ENCODE measurements at places on chromosomes 7 and 10.

- DNase-seq = no peak
Measured at GRCh38 chr7:96174812-96175211, 147.1 kb downstream of the SLC25A13 start.

GRCh38 chr7:126792521-126792920 lies 460.2 kb downstream of the GRM8 start:
- no peak for DNase-seq

DNA sequence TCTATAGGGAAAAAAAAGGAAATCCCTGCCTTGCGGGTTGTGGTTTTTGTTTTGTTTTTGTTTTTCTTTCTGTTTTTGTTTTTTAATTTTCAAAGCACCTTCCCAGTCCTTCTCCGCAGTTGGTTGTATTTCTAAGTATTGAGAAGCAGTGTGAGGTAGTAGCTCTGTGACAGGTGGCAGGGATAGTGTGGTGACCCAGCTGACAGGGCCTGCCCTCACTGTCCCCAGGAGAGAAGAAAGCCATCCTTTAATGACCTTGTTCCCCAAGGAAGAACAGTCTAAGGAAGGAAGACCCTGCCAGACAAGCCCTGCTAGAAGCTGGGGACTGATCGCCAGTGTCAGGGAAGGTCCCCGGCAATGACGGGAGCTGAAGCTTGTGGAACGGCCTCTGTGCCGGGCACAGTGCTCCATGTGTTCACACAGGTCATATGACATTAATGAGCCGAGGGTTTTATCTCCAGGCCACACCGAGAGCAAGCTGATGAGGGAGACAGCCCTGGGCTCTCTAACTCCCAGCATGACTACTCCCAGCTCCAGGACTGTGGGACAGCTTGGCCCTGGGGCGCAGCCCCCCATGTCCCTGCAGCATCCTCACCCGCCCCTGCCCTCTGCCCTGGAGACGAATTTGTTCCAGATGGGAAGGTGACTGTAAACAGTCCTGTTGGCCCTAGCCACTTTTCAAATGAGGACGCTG lies 69.0 kb upstream of the LRRC18 start:
- no peak for DNase-seq

DNA sequence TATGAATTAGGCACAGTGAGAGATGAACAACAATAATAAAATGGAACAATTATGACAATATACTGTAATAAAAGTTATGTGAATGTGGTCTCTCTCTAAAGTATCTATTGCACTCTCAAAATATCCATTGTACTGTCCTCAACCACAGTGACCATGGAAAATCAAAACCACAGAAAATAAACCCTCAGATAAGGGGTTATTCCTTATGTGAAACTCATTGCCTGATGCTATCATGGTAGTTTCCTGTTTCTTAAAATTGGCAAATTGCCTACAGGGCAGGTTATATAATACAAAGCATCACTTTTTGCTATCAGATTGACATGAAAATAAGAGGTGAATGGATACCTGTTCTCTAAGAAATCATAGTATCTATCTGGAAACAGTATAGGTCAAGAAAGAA lies 3.8 kb downstream of the MCM10 start:
- DNase-seq = peak; percentile 36

DNA sequence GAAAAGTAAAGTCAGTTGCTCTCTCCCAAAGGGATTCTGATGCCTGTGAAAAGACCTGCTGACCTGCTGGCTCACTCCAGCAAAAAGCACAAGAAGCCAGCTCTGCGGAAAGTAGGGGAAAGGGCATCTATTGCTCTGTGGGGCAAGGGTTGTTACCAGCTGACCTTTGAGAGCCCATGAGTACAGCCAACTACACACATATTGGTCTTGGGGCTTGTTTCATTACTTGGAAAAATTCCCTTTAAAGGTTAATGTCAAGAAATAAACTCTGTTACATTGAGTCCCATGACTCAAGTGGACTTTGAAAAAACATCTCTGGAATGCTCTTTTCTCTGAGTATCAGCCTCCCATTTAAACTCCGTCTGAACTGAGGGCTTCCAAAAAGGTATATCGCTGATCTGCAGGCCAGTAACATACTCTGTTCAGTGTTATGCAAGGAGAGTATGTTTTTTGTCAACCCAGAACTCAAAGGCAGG lies 53.2 kb downstream of the PANK1 start:
- no peak for DNase-seq

DNA sequence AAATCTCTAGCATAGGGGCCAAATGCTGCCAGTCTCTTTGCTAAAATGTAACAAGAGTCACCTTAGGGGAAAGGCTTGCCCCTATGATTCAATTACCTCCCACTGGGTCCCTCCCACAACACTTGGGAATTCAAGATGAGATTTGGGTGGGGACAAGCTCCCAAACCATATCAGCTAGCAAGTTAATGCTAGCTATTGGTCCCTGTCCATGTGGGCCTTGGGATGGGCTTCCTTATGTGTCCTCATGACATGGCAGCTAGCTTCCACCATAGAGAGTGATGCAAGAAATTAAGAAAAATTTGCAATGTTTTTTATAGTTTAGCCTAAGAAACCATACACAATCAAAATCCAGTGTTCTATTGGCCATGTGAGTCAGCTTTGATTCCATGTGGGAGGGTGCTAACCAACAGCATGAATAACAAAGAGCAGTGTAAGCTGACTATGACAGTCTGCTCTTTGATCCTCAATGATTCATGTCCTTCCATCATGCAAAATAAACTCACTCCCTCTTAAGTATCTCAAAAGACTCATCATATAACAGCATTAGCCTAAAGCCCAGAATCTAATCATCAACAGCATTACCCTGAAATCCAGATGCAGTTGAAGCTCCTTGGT lies 21.7 kb upstream of the ZNF365 start:
- DNase-seq = no peak

DNA sequence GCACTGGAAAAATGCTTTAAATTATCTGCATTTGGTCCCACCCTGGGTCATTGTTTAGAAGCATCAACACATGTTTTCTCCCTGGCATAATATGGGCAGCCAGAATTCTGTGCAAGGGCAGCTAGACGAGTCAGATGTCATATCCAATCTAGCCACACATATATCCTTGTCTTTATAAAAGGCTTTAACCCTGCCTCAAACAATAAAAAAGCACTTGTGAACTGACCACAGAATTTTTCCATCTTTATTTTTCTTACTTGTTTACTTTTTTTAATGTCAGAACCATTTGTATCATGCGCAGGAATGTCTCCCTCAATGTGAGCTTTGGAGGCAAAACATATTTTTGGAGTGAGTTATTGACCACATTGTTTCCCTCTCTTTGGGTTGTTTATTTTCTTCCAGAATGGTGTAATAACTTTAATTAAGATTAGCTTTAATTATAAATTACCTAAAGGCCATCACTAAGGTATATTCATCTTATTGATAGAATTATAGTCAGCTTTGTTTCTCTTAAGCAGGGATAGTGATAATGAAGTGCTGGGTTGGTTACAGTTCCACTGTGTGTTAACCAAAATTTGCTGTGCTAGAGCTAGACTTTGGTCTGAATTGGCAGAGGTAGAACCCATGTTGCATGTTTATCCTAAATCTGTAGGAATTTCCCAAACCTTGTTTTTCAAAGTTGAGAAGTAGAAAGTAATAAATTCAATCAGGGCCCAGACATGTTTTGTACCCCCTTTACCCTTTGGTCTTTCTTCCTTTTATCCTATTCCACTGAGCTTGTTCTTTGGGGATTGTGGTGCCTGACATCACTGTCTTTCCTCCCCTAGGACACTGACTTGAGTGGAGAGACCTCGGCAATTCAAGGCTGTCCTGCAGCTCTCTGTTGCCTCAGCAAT lies 1078.4 kb downstream of the KCNMA1 start:
- DNase-seq = no peak

DNA sequence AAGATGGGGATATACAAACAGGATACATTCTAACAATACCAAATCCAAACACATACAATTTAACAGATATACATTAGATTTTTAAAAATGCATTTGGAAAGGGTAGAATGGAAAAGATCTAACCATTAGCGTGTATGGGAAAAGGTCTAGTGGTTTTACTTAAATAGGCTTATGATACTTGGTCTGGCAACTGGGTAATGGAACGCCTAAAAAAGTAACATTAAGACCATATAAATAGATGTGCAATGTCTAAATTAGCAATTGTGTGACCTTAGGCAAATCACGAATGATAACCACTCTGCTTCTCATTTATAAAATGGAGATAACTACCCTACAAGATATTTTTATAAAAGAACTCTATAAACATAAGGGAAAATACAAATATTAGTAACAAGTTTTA lies 135.2 kb downstream of the CNOT4 start:
- DNase-seq = no peak

DNA sequence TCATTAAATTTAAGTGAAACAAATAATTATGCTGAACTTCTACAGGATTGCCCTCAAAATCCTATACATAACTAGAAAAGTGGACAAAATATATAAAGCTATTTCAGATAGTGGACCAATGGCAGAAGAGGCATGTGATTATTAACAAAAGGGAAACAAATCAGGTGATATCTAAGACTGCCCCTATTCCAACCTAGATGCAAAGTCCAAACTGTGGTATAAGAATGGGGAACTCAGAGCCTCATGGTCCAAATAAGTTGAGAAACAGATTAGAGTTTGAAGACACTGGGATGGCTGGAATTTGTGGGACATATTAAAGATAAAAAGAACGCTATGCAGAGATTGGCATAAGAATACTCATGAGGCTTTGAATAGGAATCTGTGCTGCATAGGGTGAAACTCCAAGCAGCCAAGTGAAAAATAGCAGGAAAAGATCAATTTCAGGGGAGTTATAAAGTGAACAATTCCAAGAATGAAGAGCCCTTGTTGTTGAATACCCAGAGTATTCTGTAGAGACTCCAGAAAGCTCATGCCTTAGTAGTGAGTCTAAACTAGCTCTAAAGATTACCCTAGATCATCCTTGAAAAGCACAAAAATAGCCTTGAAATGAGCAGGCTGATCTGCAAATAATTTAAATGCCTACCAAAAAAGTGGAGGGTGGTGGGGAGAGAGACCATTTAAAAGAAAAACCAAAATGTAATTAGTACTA lies 152.4 kb downstream of the IMMP2L start:
- no peak for DNase-seq

- no peak for DNase-seq
Measured at GRCh38 chr7:44415510-44415909, 74.9 kb downstream of the NUDCD3 start.

DNA sequence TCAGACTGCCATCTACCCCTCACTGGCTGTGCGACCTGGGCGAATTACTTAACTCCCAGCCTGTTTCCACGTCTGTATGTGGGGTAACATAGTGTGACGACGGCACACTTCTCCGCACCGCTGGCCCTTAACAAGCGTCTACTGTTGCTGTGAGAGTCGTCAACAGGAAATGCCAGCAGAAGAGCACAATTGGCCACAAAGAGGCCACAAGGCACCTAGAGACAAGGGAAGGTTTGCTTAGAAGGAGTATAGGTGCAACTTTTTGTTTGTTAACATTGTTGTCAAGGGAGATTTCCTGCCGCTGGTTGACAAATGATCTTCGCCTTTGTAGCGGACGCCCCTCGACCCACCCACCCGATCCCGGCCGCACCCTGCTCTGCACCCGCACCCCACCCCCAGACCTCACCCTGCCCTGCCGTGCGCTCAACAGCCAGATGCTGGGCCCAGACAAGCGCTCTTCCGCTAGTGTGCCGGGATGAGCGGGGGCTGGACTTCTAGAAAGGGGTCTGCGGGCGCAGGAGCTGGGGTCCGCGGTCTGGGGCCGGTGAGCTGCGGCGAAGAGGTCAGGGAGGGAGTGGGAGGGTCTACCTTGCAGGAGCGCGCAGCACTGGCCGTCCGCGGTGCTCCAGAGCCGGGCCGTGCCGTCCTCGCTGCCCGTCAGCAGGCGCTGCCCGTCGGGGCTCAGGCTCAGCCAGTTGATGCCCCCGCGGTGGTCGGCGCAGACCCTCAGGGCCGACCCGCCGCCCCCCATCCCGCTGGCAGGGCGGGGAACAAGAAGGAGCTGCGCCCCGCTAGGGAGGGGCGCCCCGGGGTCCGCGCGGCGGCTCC lies 785 bp downstream of the WDR86 start:
- peak; percentile 75 for DNase-seq

DNA sequence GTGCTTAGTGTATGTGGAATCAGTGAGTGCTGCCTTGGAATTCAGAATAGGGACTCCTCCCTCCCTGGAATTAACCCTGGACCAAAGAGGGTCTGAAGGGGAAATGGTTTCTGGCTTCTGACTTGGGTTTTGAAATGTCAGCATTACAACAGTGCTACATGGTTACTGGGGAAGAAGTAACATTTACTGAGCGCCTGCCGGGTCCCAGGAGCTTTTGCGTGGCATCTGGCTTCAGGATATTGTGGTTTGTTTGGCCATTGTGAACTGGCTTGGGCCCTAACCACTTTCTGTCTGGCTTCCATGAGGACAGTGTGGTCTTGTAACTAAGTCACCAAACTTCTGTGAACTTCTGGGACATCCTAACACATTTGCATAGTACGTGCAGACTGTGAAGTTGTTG lies 21.3 kb downstream of the TSPAN15 start:
- no peak for DNase-seq

- DNase-seq = no peak
Measured at GRCh38 chr10:84511106-84511505, 182.7 kb downstream of the CCSER2 start.

DNA sequence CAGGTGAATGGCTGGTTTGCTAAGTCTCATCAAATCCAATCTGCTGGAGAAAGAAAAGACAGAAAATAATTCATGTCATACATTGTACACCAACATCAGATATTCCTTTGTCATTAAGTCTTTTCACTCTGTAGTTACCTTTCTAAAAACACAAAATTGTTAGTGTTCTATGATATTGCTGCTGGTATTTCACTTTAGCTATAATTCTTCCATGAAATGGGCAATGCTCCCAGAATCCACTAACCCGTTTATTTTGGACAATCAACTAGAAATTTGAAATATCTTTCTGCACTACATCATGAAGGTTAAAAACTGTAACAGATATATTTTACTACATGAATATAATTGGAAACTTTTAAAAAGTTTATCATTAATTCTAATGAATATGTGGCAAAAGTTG lies 181.3 kb downstream of the C7orf25 start:
- DNase-seq = no peak

DNA sequence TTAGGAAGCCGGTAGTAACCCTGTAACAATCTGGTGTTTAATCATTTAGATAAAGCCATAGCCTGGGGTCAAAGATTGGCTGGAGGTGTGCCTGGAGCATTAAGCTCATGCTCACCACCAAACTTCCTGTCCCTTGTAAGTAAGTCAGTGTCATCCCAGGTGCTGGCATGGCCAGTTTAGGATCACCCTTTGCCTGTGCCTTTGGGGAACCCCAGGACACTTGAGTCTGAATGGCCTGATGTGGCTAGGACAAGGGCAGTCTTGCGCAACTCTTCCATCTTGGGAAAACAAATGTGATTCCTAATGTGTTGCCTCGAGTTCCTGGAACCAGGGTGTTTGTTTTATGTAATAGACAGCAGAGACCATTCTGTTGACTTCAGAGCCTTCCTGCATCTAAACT lies 154.8 kb downstream of the GRK5 start:
- no peak for DNase-seq

Data from common myeloid progenitor, CD34-positive (primary cell).